ENCODE measurements at places on chromosomes 2 and 18.

DNA sequence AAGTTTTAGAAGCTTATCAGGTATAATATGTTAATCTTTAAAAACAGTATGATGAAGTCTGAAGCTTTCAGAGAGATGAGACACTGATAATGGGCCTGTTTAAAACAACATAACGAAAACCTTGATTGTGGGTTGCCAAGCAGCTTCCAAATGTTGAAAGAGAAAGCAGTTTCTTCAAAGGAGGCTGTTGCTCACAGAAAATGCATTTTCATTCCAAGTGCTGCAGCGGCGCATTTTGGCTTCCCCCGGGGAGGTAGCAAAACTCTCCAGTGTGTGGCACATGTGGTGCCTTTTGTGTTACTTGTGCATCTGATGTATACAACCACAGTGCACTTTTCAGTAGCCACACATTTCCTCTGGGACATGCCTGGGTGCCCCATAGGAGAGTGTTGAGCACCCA is 66.1 kb downstream of the TMEFF2 start:
- no peak for DNase-seq

- no peak for DNase-seq
Observed at GRCh38 chr2:12114816-12115215, 368.4 kb downstream of the LPIN1 start.

DNA sequence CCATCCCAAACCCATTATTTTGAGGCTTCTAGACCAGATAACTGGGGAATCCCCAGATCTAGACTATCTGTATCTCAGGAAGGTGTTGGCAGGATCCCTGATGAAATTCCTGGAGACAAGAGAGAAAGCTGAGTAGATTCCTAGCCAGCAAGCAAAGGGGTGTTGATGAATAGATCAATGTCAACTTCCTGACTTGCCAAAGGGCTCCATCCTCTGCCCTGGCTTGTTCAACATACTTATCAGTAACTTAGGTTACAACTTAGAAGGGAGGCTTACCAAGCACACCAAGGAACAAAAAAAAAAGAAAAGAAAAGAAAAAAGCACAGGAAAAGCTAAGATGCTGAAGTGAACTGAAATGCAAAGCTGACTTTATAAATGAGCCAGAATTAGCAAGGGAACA is 53.3 kb downstream of the TNS1 start:
- no peak for DNase-seq

- no peak for DNase-seq
Observed at GRCh38 chr2:172447811-172448493, 20.6 kb downstream of the ITGA6 start.

- no peak for DNase-seq
Observed at GRCh38 chr18:63758615-63759240, 16.5 kb upstream of the SERPINB7 start.

- DNase-seq, result no peak
Observed at GRCh38 chr2:152549423-152549822, 167.8 kb downstream of the PRPF40A start.

DNA sequence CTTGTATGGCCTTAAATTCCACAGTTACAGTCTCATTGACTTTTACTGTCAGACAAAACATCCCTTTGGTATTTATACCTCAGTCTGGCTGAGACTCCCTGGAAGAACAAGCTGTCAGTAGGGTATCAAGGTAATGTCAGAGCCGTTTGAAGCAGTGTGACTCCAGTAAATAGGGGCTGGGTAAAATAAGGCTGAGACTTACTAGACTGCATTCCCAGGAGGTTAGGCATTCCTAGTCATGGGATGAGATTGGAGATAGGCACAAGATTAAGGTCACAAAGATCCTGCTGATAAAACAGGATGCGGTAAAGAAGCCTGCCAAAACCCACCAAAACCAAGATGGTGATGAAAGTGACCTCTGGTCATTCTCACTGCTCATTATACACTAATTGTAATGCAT is 219.5 kb upstream of the SKOR2 start:
- no peak for DNase-seq

Data from Panc1 (cell line).